Daoy (cell line): ENCODE measurements at places on chromosomes 1 and 21. TPM values are rescaled to one million over a fixed set of nuclear protein-coding genes. Genes with fewer than 3 reads are reported as not detected.

DNA sequence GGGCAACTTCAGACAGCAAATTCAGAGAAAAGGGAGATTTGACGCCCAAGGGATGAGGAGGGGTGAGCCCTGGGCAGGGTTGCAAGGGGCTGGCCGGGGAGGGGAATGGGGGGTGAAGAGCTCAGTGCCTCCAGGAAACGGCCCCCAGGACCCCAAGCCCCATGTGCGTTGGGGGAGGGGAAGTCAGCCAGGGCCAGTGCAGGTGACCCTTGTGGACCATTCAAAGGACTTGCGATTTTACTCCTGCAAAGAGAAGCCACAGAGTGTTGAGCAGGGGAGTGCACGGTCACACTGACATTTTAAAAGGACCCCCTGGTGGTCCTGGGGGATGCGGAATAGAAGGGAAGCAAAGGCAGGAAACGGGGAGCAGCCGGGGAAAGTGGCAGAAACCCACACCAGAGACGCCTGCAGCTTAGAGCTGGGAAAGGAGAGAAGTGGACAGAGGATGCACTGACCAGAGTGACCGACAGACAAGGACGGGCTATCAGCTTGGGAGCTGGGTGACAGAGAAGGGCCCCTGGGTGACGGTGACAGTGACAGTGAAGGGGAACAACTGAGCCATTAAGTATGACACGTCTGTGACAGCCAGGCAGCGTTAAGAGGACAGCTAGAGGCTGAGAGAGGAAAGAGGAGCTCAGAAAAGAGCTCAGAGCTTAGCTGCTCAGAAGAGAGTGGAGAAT is 54.0 kb upstream of the TMEM51 start:
- DNase-seq, result no peak

DNA sequence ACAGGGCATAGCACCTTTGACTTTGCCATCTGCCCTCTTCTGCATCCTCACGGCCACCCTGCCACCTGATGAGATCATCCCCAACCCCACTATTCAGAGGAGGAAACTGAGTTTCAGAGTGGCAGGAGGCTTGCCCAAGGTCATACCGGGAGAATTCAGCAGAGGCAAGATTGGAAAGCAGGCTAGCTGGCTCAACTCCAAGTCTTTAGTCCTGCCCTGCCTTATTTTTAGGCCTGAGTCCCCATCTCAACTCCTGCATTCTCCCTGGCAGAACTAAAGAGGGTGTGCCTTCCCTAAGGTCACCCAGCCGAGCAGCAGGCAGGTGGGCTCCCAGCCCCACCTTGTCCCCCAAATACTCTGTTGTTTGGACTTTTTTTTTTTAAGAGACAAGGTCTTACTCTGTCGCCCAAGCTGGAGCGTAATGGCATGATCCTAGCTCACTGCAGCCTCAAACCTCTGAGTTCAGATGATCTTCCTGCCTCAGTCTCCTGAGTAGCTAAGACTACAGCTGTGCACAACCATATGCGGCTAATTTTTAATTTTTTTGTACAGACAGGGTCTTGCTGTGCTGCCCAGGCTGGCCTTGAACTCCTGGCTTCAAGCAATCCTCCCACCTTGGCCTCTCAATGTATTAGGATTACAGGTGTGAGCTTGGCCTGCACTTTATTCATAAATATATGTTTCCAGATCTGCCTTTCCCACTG is 13.8 kb upstream of the FGR start:
- no peak for DNase-seq

The OR2L3 gene
- not detected in 2 replicates for total RNA-seq

GRCh38 chr1:234315588-234315987 is 57.7 kb upstream of the COA6 start:
- DNase-seq, result no peak

DNA sequence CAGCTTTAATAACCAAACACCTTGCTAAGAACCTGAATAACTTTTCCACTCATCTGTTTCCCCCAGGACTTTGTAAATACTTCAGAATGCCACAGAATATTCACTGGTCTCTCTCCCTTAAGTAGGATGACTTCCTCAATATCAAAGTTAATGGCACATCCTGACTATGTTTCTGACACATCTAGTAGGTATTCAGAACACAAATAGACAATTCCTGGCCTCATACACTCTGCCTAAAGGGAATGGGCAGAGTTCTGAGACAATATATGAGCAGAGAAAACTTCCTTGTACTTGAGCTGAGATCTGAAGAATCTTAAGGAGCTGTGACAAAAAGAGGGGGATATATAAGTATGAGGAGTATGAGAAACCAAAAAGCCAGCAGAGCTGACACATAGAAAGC is 34.8 kb downstream of the ANKRD13C start:
- peak; percentile 43 for DNase-seq

DNA sequence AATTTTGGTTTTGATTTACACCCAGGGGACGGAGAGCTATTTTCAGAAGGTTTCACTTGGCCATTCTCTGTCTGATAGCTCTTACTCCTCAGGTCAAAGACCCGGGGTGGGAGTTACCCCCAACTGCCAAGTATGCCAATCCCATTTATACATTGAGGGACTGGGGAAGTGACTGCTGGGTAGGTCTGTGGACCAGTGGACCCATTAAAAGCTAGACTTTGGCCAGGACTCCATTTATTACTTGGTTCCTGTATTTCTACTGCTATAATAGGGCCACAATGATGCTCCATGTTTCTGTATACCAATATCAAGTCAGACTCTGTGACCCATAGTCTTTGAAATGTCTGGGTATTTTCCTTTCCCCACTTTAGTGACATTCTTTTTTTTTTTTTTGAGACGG is 14.6 kb downstream of the ZFYVE9 start:
- DNase-seq, result no peak
